ENCODE measurements at places on chromosomes 3 and 15.

GRCh38 chr3:172980849-172981248, 160.2 kb downstream of the SPATA16 start:
- no peaks in the 10 kb centered on the region for H3K27me3 ChIP-seq
- H3K4me3 ChIP-seq, result no peak overlapping the region
- no peaks in the 10 kb centered on the region for H3K4me1 ChIP-seq
- DNase-seq, result no peak

DNA sequence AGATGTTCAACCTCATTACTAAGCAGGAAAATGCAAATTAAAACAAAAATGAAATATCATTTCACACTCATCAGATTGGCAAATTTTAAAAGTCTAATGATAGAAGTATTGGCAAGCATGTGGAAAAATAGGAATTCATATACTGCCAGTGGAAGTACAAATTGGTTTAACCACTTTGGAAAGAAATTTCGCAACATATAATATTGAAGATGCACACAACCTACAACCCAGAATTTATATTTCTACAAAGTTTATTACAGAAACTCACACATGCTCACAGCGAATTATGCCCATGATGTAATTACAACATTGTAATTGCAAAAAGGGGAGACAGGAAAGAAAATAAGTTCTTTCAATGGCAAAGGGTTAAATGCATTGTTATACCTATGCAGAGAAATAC, 324.1 kb downstream of the IGSF11 start:
- H3K4me1 ChIP-seq, result no peaks in the 10 kb centered on the region
- no peaks in the 10 kb centered on the region for H3K36me3 ChIP-seq
- H3K27me3 ChIP-seq, result no peaks in the 10 kb centered on the region
- no peak overlapping the region for H3K4me3 ChIP-seq

DNA sequence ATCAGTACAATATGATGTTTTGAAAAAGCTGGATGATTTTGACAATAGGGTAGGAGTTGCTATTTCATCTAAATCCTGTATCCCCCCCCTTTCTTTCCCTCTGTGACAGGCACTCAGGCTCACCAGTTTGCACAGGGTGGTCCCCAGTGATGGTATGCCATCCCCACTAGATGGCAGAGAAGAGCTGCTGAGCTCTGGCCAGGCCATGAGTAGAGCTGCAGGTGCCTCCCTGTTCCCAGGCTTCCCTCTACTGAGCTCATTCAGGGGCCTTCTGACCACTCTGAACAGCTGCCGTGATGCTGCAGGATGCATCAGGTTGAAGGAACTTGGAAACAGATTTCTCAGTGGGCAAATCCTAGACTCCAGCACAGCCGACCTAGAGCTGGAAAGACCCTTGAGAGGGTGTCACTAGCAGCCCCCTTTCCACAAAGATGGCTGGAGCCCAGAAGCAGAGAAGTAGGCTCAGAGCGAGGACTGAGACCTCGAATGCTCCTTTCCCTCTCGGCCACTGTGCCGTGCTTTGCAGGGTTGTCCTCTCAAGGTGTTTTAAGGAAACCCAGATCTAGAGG, 45.1 kb downstream of the EFCAB12 start:
- H3K27ac ChIP-seq, result no peak overlapping the region
- peaks cover 14% of the 10 kb centered on the region for H3K36me3 ChIP-seq
- H3K27me3 ChIP-seq, result no peaks in the 10 kb centered on the region
- H3K4me1 ChIP-seq, result no peaks in the 10 kb centered on the region

DNA sequence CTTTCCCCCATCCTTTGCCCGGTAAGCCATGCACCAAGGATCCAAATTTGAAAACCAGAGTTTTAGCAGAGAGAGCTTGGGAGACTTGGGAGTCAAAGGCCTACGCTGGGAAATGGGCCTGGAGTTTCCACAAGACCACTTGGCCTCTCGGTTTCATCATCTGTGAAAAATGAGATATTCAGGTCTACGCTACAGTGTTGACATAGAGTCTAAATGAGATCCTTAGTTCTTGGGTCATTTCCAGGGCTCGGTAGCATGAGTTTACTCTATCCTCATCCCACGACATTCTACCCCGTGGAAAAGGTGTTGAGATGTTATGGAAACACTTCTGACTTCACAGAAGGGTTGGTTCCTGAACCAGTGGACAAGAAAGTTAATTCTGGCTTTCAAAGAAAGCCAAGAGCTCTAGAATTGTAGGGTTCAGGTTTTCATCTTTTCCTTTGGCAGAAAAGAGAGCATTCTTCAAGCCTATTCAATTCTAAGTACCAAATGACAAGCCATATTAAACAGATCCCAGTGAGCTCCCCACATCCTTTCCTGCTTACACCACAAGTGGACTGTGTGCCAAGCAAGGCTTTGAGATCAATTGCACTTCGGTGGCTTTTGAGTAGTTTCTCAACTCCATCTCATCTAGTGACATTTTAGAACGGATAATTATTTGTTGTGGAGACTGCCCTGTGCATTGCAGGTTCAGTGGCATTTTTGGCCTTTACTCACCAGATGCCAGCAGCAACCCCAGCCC, 219.7 kb downstream of the SLCO3A1 start:
- H3K27ac ChIP-seq, result no peak overlapping the region
- H3K27me3 ChIP-seq, result no peaks in the 10 kb centered on the region
- no peaks in the 10 kb centered on the region for H3K36me3 ChIP-seq
- DNase-seq, result no peak
- H3K4me3 ChIP-seq, result no peak overlapping the region

GRCh38 chr3:47379411-47379899, 1.4 kb upstream of the PTPN23 start:
- DNase-seq, result no peak
- H3K27ac ChIP-seq, result no peak overlapping the region
- peak overlapping the region; percentile 93 for H3K4me3 ChIP-seq
- H3K4me1 ChIP-seq, result peaks cover 13% of the 10 kb centered on the region
- H3K36me3 ChIP-seq, result no peaks in the 10 kb centered on the region

DNA sequence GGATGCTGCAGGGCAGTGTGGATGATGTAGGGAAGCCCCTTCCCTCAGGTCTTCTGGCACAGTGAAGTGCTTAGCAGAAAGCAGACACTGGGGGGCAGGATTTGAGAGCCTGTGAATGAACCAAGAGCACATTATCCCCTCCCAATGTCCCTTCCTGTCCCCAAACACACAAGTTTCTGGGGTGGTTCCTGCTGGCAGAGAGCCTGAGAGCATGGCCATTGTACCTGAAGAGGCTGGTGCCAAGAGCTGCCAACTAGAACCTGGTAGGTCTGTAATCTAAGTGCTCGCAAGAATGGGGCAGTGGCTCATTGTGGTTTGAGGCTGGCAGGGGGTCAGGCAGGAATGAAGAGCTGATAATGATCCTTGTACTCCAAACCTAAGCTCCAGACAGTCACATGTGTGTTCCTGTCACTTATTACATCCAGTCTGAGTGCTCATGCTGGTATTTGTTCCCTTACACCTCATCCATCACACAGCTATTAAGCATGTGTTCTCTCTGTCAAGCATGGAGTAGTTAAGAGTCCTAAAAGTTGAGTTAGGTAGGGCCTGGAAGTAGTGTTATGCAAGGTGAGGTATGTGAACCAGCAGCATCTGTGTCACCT, 6.7 kb upstream of the CCR1 start:
- H3K36me3 ChIP-seq, result no peaks in the 10 kb centered on the region
- H3K4me1 ChIP-seq, result peaks cover 12% of the 10 kb centered on the region
- H3K27ac ChIP-seq, result no peak overlapping the region
- no peak for DNase-seq

- no peaks in the 10 kb centered on the region for H3K36me3 ChIP-seq
- no peak for DNase-seq
- H3K4me3 ChIP-seq, result no peak overlapping the region
- no peak overlapping the region for H3K27ac ChIP-seq
Measured at GRCh38 chr3:150956376-150956775, 16.2 kb downstream of the CLRN1 start.

GRCh38 chr15:63501256-63502089, 2.9 kb upstream of the USP3 start:
- peak overlapping the region; percentile 29 for H3K4me3 ChIP-seq
- H3K36me3 ChIP-seq, result no peaks in the 10 kb centered on the region
- H3K27ac ChIP-seq, result peak overlapping the region; percentile 99
- H3K4me1 ChIP-seq, result peaks cover 73% of the 10 kb centered on the region

DNA sequence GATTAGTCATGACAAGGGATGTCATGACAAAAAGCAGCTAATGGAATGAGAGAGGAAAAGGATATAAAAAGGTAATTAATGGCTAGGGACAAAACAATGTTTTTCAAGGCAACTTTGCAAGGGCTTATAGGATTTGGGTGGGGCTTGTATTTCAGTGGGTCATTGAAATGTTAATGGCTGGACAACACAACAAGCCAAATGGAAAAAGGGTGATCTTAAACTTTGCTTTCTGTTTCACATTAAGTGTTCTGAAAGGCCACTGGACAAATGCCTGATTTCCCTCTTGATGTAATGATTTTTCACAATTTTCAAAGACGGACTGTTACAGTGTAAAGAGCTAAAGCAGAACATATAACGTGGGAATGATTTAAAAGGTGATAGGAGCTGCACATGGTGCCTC, 345.0 kb downstream of the TUSC7 start:
- no peaks in the 10 kb centered on the region for H3K4me1 ChIP-seq
- no peaks in the 10 kb centered on the region for H3K27me3 ChIP-seq
- H3K27ac ChIP-seq, result no peak overlapping the region
- no peaks in the 10 kb centered on the region for H3K36me3 ChIP-seq
- no peak for DNase-seq

GRCh38 chr3:79367803-79368202, 400.0 kb downstream of the ROBO1 start:
- no peak overlapping the region for H3K27ac ChIP-seq
- DNase-seq, result no peak
- H3K27me3 ChIP-seq, result no peaks in the 10 kb centered on the region
- no peak overlapping the region for H3K4me3 ChIP-seq

DNA sequence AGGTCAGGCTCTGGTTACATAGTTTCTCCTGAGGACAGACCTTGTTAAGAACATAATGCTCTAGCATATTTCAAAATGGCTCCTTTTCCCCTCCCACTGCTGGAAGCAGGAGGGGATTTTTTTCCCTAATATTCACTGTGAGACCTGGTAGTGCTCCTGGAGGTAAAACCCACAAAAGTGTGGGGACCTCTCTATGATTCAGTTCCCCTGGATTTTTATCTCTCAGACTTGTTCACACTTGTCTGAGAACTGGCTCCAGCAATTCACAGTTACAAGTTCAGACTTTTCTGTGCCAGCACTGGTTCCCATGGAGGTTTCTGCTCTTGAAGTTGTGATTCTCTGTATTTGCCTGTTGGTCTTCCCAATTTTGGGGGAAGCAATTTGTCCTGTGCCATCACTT, 36.3 kb upstream of the PCOLCE2 start:
- no peak for DNase-seq
- no peak overlapping the region for H3K4me3 ChIP-seq
- H3K4me1 ChIP-seq, result no peaks in the 10 kb centered on the region
- no peaks in the 10 kb centered on the region for H3K36me3 ChIP-seq
- no peak overlapping the region for H3K27ac ChIP-seq
- peaks cover 12% of the 10 kb centered on the region for H3K27me3 ChIP-seq

DNA sequence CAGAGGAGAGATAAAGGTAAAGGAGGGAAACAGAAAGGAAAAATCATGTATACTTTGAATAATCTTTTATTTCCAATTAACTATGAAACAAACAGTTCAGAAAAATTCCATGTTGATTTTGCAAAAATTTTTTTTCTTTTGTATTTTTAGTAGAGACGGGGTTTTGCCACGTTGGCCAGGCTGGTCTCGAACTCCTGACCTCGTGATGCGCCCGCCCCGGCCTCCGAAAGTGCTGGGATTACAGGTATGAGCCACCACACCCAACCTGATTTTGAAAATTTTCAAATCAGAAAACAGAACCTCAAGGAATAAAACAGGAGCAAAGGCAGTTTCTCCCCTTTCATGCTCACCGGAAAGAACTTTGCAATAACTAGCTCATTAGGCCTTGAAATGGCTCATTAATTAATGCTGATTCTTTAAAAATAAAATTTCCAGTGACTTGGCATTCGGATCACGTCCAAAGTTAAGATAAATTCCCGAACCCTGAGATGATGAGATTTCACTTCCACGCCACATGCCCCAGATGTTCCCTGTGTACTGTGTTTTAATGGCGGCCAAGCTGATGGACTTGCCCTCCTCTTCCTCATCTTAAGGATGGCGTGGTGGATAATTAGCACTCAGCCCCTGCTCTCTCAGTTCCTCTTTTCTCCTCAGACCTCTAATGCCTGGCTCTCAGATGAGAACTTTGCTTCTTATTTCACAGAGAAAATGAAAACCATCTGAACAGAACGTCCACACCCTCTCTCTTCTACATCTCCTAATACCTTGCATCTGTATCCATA, 10.8 kb downstream of the BCL2L10 start:
- H3K36me3 ChIP-seq, result no peaks in the 10 kb centered on the region
- H3K4me1 ChIP-seq, result no peaks in the 10 kb centered on the region
- H3K27me3 ChIP-seq, result no peaks in the 10 kb centered on the region
- DNase-seq, result no peak

DNA sequence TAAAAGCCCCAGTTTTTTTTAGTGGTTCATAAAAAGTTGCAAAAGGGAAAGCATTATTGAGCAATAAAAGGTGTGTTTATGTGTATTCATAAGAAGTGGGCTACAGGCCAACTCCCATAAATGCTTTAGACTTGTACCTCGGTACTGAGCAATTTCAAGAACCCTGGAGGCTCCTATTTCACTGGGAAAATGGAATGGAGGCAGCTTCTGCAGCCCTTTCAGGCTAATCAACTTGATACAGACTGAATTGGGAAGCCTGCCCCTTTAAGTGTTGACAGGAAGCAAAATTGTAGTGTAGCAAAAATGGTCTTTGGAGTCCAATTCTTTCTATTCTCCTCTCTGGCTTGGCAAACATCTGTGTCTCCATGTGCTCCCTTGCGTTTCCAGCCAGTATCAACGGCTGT, 118.8 kb downstream of the ECT2 start:
- H3K27ac ChIP-seq, result no peak overlapping the region
- no peaks in the 10 kb centered on the region for H3K36me3 ChIP-seq
- no peak for DNase-seq
- no peaks in the 10 kb centered on the region for H3K27me3 ChIP-seq
- H3K4me3 ChIP-seq, result no peak overlapping the region

DNA sequence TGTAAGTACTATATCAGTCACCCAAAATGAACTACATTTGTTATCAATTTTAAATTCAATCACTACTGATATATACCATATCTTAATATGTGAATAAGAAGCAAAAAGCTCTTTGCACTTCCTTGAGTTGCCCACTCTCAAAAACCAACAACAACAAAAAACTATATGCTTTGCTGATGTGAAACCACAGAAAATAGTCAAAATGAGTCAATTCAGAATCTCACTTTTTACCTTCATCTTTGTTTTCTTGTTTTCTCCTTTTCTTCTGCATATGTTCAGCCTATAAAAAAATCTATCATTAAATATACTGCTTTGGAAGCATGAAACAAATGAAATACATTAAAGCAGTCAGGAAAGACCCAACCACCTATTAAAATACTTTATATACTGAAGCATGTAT, 80.7 kb downstream of the UBR1 start:
- no peaks in the 10 kb centered on the region for H3K4me1 ChIP-seq
- H3K27me3 ChIP-seq, result no peaks in the 10 kb centered on the region
- H3K36me3 ChIP-seq, result peaks cover 4% of the 10 kb centered on the region
- H3K27ac ChIP-seq, result no peak overlapping the region

GRCh38 chr3:9569054-9569453, 15.4 kb upstream of the LHFPL4 start:
- H3K4me1 ChIP-seq, result no peaks in the 10 kb centered on the region
- H3K27ac ChIP-seq, result no peak overlapping the region
- DNase-seq, result no peak
- peaks cover 13% of the 10 kb centered on the region for H3K27me3 ChIP-seq

Measured in T-cell (primary cell).